ENCODE measurements at places on chromosomes 6 and 20. TPM values are rescaled to one million over a fixed set of nuclear protein-coding genes. Genes with fewer than 3 reads are reported as not detected.

Gene TSHZ2
- total RNA-seq = not detected

Gene TBXT
- total RNA-seq = not detected

Gene FAM83C
- total RNA-seq = not detected

Gene RIMS4
- total RNA-seq = not detected

Gene ZC2HC1B
- not detected for total RNA-seq

Gene CFAP206
- 0.53 TPM for total RNA-seq

Gene MAS1
- not detected for total RNA-seq

Gene MUCL3
- total RNA-seq = not detected

Gene RSPO4
- total RNA-seq = not detected

Gene ADGRG6
- total RNA-seq = 12.2 TPM

Gene TMEM74B
- total RNA-seq = 0.79 TPM

Gene HLA-DMA
- total RNA-seq = 0.93 TPM

Gene TREM1
- not detected for total RNA-seq

Gene IPCEF1
- not detected for total RNA-seq

Gene OR2J3
- total RNA-seq = not detected

Gene MOCS1
- 10.5 TPM for total RNA-seq

Gene SIRPD
- total RNA-seq = not detected

Gene BHLHE23
- not detected for total RNA-seq

Gene HDDC2
- 24.6 TPM for total RNA-seq

Gene ITCH
- 84.1 TPM for total RNA-seq

Gene TMEM217
- 9.1 TPM for total RNA-seq

Gene FNDC1
- not detected for total RNA-seq

Gene FOXS1
- total RNA-seq = not detected

Gene LGSN
- under 0.01 TPM for total RNA-seq

Gene MAK
- 0.07 TPM for total RNA-seq

Data from thoracic aorta endothelial cell (primary cell).